ENCODE measurements at places on chromosomes 1 and 21.
A peak's percentile ranks its signal among the peaks of the same experiment; 100 is the strongest.

DNA sequence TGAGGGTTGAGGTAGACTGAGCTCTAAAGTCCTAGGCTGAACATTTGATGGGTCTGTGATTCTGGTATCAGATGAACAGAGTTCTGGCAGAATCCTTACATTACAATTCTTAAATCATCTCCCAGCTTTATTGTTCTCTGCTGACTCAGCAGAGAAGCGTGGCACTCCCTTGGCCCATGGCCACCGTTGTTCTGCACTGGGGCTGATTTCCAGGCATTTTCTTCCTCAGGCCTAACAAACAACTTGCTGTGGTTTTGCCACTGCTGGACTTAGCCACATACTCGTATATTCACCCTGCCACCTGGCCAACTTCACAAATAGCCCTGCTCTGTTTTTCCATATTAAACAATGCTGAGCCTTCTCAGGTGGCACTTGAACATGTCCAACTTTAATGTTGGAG, 223.2 kb downstream of the TNR start:
- no peak for DNase-seq

- no peak for DNase-seq
Measured at GRCh38 chr21:45797338-45797737, 153.8 kb downstream of the PCBP3 start.

GRCh38 chr1:30609999-30610345, 113.4 kb downstream of the MATN1 start:
- no peak for DNase-seq

GRCh38 chr21:14691914-14692313, 145.8 kb upstream of the SAMSN1 start:
- no peak for DNase-seq

- peak; percentile 59 for DNase-seq
Measured at GRCh38 chr1:46223472-46223943, 20.4 kb downstream of the LURAP1 start.

GRCh38 chr1:226661965-226662364, 77.1 kb downstream of the ITPKB start:
- DNase-seq: no peak

DNA sequence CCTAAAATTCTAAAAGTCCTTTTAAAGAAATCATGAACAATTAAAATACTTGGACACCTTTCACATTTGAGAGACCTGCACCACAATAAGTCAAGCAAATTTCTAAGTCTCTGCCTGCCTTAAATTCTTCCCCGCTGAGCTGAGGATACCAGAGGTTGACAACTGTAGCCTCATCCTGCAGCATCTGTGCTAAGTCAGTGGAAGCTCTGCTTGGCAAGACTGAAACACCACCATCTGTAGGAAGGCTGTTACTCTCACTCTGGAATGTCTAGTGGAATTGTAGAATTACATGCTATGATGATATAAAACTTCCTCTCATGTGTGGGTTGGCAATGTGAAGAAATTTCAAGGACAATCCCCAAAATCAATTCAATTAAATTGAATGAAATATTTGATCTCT, 1756.5 kb downstream of the NCAM2 start:
- DNase-seq: no peak

DNA sequence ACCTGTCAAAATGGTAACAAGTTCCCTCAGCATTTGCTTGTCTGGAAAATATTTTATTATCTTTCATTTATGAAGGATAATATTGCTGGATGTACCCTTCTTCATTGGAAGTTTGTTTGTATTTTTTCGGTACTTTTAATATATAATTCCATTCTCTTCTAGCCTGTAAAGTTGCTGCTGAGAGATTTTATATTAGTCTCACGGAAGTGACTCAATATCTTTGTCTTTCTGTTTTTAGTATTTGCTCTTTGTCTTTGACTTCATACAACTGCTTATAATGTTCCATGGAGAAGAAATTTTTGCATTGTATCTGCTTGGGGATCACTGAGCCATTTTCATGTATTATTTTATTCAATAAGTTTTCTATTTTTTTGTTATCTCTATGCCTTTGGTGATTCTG, 1777.5 kb downstream of the BRINP3 start:
- no peak for DNase-seq

DNA sequence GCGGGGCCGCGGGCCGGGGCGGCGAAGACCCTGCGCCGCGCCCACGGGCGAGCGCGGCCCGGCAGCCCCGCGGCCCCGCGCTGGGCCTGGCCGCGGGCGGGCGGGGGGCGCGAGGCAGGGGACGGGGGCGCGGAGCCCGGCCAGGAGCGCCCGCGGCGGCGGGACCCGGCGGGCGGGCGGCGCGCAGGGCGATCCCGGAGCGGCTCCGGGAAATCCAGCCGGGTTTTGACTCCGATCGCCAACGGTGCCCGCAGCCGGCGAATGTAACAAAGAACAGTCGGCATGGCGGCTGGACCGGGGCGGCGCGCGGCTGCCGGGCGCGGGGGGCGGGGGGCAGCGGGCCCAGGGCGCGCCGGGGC, 334 bp downstream of the PRDM15 start:
- DNase-seq: peak; percentile 81

GRCh38 chr1:97252076-97252475, 530.5 kb downstream of the PTBP2 start:
- no peak for DNase-seq

GRCh38 chr1:159023723-159024122, 14.0 kb downstream of the IFI16 start:
- DNase-seq: no peak

GRCh38 chr21:17540530-17540929, 27.7 kb downstream of the CXADR start:
- DNase-seq: no peak

DNA sequence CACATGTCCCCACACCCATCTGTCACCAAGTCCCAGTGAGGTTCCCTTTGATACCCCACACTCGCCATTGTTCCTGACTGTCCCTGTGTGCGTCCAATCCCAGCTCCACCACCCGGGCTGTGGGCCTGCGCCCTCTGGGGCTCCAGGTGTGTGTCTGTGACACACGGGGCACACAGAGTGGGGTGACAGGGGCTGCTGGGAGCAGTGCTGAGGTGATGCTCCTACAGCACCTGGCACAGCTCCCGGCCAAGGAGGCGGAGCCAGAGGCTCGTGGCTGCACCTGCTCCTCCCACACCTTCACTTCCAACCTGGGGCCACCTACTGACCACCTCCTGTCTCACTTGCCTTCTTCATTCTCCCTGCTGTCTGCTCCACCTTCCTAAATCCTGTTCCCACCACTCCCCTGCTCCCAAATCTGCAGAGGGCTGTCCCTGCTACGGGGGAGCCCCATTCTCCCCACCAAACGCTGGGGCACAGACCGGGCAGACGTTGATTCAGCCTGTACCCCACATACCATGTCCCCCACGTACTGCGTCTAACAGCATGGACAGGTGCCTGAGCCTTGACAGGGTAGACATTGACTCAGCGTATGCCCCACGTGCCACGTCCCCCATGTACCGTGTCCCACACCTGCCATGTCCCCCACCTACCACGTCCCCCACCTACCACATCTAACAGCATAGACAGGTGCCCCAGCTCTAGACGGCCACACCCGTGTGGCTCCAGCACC, 16.4 kb downstream of the WDR4 start:
- no peak for DNase-seq

DNA sequence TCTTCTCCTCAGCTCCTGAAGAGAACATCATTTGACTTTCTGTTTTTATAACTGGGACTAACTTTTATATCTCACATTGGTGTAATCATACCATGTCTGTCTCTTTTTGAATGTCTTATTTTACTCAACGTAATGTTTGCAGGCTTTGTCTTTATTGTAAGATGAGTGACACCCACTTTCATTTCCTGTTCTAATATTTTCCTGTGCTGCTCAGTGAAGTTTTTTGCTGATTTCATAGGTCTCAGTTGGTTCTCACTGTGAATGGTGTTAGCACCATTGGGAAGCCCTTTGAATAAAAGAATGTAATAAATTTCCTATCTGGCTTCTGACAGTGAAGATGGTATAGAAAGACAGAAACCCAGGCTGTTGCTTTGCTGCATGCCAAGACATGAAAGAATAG, 84.0 kb downstream of the RAVER2 start:
- DNase-seq: no peak

GRCh38 chr1:100188617-100189016, 10.6 kb upstream of the LRRC39 start:
- DNase-seq: no peak

GRCh38 chr1:166151804-166152203, 15.0 kb downstream of the FAM78B start:
- DNase-seq: no peak

- no peak for DNase-seq
Measured at GRCh38 chr1:191876631-191877030, 281.6 kb upstream of the RGS18 start.

DNA sequence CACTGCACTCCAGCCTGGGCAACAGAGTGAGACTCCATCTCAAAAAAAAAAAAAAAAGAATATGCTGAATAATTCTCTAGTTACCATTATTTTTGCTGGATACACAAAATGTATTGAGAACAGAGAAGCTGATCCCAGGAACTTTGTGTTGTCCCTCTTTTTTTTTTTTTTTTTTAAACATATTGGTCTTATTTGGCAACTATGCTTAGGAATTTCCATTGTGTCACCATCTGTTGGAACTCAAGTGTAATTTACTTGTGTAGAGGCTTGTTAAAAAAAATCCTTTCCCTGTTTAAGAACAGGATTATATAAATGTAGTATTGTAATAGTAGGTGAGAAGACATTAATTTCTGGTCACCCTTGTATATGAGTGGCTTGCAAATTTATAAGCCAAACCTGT, 28.6 kb downstream of the CAMSAP2 start:
- DNase-seq: no peak

DNA sequence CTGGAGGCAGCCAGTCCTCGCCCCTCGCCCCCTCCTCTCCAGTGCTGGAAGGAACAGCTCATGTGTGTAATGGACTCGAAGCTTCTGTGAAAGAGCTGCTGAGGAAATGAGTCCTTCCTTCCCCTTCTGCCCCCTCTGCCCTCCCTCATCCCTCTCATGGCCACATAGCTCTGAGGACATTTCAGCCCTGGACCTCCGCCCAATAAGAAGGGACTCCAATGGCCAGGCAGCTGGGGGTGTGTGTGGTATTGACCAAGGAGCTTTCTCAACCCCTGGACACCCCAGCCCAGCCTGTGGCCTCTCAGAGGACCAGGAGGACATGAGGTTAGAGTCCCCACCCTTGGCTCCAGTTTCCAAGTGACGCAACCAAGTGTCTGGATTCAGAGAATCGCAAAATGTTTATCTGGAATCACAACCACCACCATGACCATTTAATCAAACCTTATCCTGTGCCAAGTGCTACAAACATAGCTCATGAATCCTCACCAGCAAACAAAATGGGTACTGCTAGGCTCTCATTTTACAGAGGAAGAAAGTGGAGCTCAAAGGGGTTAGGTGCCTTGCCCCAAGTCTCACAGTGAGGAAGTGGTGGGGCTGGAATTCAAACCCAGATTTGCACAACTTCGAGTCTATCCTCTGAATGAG, 47.8 kb upstream of the ECE1 start:
- no peak for DNase-seq

GRCh38 chr1:112881742-112882127, 74.3 kb downstream of the SLC16A1 start:
- no peak for DNase-seq

DNA sequence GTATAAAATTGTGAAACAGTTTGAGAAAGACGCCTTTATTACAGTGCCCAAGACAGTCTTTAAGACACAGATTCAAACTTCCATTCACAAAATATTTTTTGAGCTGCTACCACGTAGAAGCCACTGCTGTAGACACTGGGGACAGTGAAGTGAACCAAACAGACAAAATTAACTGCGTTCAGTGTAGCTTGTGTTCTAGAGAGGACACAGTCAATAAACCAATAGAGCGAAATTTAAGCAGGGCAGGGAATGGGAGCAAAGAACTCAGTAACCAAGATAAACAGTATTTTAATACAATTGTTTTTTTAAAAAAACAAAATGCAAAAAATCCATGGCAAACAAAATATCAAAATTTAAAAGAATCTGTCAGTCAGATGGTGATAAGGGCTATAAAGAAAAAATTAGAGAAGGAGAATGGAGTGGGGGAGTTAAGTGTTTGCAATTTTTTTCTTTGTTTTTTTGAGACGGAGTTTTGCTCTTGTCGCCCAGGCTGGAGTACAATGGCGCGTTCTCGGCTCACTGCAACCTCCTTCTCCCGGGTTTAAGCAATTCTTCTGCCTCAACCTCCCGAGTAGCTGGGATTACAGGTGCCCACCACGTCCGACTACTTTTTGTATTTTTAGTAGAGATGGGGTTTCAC, 719 bp upstream of the PARS2 start:
- no peak for DNase-seq

- peak; percentile 33 for DNase-seq
Measured at GRCh38 chr1:27872802-27873551, 633 bp downstream of the THEMIS2 start.

- no peak for DNase-seq
Measured at GRCh38 chr21:39029086-39029755, 154.0 kb downstream of the PSMG1 start.

DNA sequence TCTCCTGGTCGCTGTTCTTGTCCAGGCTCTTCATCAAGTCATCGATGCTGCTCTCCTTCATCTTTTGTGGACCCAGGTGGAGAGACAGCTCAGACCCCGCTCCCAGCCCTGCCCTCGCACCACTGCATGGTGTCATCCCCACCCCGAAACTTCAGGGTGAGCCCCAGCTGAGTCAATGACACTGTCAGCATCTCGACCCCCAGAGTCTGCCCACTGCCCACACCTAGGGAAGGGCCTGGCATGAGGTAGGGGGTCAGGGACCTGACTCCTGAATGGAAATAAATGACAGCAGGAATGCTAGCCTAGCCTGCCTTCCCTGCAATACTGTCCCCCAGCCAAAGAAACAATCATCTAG, 1.6 kb upstream of the S100A6 start:
- DNase-seq: no peak

DNA sequence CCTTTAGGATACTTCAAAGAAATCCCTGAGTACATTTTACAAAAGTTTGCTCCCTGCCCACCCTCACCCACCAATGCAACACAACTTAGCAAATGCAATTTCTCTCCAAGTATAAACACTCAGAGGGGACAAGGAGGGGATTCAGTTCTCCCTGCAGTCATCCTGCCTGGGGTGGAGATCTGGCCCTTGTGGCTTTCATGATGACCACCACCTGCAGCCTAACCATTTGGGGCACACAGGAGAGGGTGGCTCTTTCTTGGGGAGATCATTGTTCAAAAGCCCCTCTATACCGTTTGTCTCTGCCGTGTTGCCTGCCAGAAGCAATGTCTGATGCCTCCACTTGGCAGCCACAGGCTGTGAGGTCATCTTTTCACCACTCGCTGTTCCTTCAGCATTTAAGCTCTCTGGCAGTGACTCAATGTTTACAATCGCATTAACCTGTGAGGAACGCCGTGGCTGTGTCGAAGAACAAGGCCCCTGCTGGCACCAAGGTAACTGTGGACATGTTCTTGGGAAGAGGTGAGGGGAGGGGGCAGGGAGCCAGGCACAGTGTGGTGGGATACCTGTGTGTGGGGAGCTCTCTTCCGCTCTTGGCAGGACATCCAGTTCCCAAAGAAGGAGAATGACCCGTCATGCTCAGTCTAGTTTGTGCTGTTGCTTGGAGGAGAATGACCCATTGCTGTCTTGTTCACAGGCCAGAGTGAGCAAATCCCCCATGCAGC, 103.9 kb upstream of the DUSP10 start:
- DNase-seq: no peak

DNA sequence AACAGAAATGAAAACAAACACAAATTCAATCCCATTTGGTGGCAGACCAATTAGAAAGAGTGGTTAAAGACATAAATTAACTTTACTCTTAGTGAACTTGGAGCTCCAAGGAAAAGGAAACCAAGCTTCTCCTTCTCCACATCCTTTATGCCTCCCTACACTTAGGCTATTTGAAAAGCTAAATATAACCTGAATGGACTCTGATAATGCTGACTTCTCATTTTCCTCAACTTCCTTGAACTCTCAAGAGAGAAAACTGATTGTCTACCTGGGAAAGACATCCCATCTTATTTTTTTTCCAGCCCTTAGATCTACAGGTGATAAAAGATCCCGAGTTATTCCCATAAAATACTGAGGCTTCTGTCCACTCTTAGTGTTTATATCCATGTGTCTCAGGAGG, 178.4 kb upstream of the SPAG17 start:
- no peak for DNase-seq

All from CD4-positive, alpha-beta memory T cell (primary cell).